ENCODE measurements at places on chromosomes 6 and 20.

DNA sequence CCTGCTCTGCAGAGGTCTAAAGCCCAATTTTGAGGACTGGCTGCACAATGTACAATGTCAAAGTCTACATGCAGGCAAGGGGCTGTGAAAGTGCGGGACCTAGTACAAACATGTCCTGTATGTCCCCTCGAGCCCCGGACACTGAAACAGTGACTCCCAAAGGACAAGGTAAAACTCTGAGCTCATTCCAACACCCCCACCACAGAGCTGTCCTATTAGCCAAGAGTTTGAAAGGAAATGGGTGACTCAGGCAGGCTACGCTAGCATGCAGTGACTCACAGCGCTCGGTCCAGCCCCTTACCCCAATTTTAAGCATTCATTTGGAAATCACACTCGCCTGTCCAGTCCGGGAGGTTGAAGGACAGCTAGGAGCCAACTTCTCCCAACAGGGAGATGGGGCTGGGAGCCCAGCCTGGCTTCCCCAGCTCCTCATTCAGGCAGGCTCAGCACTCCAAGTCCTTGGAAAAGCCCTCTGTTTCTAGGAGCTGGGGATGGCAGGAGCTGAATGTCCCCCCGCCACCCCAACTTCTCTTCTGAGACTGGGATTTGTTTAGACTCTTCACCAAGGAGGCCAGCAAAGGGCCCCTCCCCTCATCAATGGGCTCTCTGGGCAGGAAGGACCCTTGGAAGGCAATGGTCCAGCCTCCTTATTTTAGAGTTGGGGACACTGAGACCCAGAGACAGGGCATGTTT, 3.9 kb downstream of the SDC4 start:
- no peak for DNase-seq

- no peak for DNase-seq
Observed at GRCh38 chr6:36169023-36170007, 27.2 kb upstream of the BRPF3 start.

- DNase-seq = no peak
Observed at GRCh38 chr6:111862314-111862713, 10.9 kb downstream of the FYN start.

GRCh38 chr6:36930483-36930882, 24.1 kb upstream of the PI16 start:
- DNase-seq = no peak

DNA sequence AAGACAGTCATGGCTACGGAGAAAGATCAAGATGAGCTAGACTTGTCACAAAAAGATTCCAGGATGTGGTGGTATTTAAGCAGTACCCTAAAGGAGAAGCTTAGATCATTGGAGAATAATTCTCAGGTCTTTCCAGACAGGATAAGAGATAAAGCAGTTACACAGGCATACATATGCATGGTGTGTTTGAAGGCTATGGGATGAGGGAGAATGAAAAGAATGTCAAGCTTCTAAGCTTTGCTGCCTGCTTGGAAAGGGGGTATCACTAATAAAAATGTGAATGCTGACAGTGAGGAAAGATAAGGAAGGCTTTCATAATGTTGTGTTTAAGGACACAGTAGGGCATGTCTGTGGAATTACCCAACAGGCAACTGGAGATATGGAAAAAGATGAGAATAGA, 28.1 kb downstream of the RWDD2A start:
- no peak for DNase-seq

DNA sequence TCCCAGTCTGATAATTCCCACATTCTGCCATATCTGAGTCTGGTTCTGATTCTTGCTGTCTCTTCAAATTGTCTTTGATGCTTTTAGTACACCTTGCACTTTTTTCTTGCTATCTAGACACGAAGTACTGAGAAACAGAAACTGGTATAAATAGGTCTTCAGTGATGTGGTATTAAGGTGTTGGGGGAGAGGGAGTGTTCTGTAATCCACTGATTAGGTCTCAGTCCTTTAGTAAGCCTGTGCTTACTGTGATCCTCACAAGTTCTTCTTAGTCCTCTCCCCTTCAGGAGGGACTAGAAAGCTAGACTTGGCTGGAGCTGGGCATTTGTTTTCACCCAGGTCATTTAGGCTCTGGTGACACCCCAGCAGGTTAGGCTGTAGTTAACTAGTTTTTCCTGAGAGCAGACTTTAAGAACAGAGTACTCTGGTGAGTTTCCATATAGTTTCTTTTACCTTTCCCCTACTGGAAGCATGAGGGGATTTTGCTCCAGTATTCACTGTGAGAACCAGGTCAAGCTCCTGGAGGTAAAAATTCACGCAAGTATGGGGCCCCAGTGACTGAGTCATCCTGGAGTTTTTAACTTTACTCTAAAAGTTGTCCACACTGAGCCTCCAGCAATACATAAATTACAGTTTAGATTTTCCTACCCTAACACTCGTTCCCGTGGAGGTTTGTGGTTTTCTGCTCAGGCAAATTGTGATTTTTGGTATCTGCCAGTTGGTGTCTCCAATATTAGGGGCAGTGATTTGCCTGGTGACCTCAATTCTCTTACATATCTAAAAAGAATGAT, 154.6 kb downstream of the CDKAL1 start:
- DNase-seq = no peak

DNA sequence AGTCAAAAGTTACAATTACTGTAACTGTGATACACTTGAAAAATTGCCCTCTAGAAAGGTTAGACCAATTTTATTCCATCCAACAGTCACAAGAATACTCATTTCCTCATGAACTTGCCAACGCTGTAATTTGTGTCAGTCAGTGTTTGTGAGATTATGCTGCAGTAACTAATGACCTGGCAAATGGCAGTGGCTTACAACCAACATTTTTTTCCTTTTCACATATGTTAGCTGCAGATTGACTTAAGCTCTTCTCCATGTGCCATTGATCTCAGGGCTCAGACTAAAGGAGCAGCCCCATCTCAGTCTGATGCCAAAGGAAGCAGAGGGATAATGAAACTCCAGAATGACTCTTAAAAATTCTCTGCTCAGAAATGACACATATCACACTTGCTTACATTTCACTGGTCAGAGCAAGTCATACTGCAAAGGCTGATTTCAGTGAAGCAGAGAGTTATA, 92.3 kb upstream of the ELOVL5 start:
- DNase-seq = no peak

- peak; percentile 58 for DNase-seq
Observed at GRCh38 chr6:5995949-5996713, 10.6 kb downstream of the NRN1 start.

- no peak for DNase-seq
Observed at GRCh38 chr20:50346374-50347283, 156.0 kb downstream of the CEBPB start.

DNA sequence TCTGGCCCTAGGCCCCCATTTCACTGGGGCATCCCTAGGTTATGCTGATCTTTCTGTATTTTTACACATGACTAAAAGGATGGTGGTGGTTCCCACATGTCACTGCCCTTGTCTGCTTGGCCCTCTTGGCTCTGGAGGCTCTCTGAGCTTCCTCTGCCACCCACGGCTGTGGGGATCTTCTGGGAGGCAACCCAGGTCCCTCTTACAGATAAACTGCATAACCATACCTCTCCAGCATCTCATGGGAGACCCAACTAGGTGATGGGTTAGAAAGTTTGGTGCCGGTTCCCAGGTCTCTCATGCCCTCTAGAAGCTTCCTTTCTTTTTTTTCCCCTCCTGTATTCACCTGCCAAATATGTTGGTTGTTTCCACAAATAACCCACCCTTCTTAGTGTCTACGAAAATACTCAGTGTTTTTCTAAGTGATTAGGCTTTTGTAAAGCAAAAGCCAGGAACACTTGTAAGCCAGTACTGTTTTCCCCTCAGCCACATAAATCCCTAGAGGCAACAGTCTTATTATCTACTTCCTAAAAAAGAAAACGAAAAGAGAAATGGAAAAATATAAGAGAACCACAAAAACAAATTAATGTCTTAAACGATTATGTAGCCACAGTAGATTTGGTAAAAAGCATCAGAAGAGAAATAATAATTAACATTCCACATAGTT, 71.7 kb upstream of the SMLR1 start:
- no peak for DNase-seq

DNA sequence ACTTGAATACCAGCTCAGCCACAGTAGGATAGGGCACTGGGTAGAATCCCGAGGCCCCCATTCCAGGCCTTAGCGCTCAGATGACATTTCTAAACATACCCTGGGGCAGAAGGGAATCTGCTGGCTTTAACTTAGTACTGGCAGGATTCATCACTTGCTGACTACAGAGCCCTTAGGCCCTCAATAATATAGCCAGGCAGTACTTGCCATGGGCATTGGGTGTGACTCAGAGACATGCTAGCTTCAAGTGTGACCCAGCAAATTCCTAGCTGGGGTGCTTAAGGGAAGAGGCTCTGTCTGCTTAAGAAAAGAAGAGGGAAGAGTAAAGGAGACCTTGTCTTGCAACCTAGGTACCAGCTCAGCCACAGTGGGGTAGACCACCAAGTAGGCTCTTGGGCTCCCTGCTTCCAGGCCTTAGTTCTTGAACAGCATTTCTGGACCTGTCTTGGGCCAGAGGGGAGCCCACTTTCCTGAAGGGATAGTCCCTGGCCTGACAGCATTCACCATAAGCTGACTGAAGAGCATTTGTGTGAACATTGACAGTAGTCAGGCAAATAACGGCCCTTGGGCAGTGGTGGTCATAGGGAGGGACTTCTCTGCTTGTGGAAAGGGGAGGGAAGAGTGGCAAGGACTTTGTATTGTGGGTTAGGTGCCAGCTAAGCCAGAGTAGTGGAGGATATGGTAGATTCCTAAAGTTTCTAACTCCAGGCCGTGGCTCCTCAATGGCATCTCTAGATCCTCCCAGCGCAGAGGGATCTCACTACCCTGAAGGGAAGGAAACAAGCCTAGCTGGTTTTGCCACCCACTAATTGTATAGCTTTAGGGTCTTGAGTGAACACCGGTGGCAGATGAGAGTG, 48.5 kb upstream of the HACE1 start:
- DNase-seq = no peak

- no peak for DNase-seq
Observed at GRCh38 chr6:11198663-11199603, 33.5 kb downstream of the NEDD9 start.

- DNase-seq = no peak
Observed at GRCh38 chr6:27810768-27811450, 101.3 kb downstream of the OR2B2 start.

- peak; percentile 25 for DNase-seq
Observed at GRCh38 chr20:32206760-32207625, 550 bp downstream of the PLAGL2 start.

- DNase-seq = no peak
Observed at GRCh38 chr20:50013976-50014375, 31.2 kb downstream of the SNAI1 start.

DNA sequence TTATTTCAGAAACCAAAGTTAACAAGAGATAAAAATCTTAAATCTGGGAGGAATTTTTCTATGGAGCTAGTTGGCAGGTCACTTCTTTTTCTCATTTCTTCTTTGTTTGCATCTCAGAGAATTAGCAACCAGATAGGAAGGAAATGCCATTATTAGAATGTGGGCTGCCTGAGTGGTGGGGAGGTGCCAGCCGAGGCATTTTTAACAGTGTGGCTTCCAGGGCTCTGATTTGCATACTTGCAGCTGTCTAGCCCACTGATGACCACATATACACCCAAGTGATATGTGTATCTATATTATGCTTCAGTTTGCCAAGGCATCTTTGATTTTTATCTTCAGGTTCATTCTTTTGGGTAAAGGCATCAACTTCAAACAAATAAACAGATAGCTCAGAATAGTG, 206.7 kb downstream of the CLIC5 start:
- DNase-seq = no peak

DNA sequence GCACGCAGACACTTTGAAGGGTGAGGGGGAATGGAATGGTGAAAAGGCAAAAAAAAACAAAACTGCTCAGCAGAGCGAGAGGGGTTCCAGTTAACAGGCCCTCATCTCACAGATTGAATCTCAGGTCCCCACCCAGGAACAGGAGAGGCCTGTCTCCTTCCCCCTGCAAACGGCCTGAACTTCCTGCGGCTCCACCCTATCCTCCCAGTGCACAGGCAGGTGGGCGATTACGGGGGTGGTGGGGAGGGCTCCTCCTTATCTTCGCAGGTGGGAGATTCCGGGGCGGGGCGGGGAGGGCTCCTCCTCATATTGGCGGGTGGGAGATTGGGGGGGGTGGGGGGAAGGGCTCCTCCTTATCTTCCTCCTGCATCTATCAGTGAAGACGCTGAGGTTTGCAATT, 129.0 kb downstream of the SOX4 start:
- DNase-seq = no peak

GRCh38 chr20:32960222-32960518, 44.1 kb downstream of the SUN5 start:
- DNase-seq = no peak

DNA sequence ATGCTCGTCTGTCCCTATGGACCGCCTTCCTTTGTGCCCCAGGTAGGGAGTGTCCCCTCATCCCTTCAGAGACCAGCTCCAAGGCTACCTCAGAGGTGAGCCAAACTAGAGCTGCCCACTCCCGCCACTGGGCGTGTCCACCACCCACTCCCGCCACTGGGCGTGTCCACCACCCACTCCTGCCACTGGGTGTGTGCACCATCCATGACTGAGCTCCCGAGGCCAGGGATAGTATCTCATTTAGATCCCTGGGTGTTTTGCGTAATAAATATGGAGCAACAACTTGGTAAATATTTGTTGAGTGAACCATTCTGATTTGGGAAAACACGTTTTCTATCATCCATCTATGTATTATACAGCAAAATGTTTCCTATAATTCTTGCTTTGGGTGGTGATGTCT, 68.8 kb downstream of the ZBTB2 start:
- DNase-seq = no peak

DNA sequence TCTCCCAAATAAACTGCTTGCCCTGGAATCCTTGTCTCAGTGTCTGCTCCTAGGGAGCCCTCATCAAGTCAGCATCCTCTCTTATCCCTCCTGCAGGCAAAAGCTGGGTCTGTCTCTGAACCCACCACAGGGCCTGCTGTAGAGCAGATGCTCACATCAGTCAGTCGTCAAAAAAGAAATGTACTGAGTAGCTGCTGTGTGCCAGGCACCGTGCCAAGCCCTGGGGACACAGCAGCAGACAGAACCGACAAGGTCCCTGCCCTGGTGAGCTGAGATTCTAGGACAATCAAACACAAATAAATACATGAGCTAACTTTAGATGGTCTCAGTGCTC, 68.5 kb downstream of the EYA2 start:
- DNase-seq = no peak

DNA sequence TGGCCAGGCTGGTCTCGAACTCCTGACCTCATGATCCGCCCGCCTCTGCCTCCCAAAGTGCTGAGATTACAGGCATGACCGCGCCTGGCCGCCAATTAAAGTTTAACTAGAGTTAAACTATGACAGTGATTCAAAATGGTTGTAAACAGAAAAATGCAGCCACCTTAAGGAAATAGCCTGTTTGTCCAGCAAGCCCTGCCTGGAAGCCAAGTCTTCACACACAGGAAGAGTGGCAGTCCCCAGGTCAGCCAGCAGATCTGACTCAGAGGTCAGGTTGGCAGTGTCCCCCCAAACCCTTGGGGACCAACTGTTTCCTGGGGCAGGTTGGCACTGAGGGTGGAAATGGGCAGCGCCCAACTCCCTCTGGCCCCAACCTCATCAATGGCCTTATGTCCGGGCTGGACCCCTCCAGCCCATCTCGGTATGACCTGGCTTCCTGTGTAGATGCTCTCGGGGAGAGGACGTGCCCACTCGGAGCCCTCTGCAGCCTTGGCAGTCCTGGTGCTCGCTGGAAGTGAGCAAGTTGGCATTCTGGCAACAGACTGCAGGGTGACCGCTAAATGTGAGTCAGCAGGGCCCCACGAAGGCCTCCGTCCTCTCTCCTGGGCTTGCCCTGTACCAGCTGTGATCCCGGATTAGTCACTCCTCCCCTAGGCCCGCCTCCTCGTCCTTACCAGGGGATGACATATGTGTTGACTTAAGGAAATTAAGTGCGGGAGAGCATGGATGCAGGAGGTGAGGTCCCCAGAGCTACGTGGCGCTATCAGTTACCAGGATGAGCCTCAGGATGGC, 9.7 kb upstream of the HSP90AB1 start:
- DNase-seq = no peak

- no peak for DNase-seq
Observed at GRCh38 chr20:2851086-2851485, 10.5 kb downstream of the VPS16 start.
